ENCODE measurements at places on chromosomes 2 and 18. TPM values are rescaled to one million over a fixed set of nuclear protein-coding genes. Genes with fewer than 3 reads are reported as not detected.

DNA sequence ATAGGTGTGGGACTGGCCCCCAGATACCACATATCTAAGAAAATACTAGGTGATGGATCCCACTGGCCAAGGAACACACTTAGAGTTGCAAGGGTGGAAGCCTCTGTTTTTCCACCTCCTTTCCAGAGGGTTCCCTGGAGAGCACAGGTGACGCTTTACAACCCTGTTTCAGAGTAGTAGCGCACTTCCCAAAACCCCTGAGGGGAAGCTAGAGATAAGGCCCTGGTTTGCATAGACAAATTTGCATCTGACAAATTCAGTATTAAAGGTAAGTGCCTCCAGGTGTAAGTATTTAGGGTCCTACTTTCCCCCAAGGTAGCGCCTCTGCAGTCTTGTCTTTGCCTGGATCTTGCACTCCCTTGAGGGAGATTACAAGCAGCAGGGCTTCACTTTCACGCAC lies 474 bp upstream of the CERKL start:
- no peak for DNase-seq

- DNase-seq, result no peak
Measured at GRCh38 chr18:8367217-8367988, 241.8 kb upstream of the RAB12 start.

DNA sequence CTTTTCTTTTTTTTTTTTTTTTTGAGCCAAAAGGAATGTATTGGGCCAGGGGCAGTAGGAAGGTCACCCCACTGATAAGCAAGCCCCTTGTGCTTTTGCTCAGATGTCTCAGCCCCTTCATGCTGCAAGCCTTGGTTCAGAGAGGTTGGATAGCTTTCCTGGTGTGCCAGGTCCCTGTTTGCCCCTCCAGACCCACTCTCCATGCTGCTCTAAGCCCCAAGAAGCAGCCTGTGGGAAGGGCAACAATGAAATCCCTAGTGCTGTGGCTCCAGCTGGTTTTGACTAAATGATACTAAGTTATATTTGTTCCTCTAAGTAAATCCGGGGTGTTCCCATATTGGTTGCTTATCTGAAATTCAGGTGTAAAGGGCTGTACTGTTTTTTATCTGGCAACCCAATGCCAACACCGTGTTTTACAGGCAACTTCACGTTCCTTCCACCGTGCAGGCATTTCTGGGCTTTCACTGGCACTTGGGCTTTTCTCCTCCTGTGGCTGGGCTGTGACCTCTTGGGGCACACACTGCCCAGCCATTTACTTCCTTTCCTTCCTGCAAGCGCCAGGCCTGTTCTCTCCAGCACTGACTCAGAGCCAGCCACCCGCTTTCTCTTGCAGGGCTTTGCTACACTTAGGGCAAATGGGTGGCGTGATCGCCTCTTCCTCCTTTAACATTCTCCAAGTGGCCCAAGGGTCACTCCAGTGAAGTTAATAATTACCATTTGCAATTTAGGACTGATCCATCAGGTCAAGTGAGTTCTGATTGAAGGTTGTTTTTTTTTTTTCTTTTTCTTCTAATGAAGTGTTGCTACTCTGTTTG lies 21.6 kb downstream of the MERTK start:
- no peak for DNase-seq

DNA sequence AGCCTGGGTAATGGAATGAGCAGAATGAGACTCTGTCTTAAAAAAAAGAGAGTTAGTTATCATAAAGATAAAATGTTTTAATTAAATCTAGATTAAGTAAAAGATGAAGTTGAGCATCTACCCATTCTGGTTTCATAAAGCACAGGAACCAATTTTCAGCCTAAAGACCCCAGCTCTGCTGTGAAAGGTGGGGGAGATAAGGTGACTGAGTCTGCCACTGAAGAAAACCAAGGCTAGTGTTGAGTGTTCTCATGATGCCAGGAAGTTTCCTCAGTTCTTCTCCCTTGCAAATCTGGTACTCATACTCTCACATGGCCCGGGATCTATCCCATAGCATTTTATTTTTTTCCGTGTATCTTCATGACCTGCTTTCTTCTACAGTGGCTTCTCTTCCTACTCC lies 10.4 kb upstream of the CXCR4 start:
- DNase-seq, result no peak

- DNase-seq, result no peak
Measured at GRCh38 chr2:166270376-166270775, 105.4 kb downstream of the SCN9A start.

DNA sequence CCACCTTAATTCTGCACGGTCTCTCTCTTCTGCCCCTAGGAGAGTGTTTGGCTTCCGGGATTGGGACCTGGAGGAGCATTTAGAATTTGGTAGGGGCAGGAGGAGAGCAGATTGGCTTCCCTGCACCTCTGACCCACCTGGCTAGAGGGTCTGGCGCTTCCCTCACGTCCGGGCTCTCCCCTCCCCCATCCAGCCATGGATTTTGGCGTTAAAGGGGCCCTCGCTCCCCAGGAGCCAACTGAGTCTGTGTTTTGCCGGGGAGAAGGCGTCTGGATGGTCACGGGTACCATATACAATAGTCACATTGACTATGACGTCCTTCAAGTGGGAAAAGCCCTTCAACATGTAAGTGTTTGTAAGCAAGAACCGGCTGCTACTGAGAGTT lies 6.6 kb downstream of the HOXD3 start:
- DNase-seq, result no peak

- DNase-seq, result no peak
Measured at GRCh38 chr2:64023485-64024258, 4.4 kb upstream of the VPS54 start.

GRCh38 chr18:51168960-51169662 lies 28.4 kb downstream of the MEX3C start:
- no peak for DNase-seq

The UNC80 gene
- not detected for total RNA-seq

The NPHP1 gene
- total RNA-seq, result 17.4 TPM
